ENCODE measurements at places on chromosomes 3 and 15. TPM values are rescaled to one million over a fixed set of nuclear protein-coding genes. Genes with fewer than 3 reads are reported as not detected.

GRCh38 chr3:108398510-108398909 is 102.2 kb downstream of the HHLA2 start:
- DNase-seq, result no peak

DNA sequence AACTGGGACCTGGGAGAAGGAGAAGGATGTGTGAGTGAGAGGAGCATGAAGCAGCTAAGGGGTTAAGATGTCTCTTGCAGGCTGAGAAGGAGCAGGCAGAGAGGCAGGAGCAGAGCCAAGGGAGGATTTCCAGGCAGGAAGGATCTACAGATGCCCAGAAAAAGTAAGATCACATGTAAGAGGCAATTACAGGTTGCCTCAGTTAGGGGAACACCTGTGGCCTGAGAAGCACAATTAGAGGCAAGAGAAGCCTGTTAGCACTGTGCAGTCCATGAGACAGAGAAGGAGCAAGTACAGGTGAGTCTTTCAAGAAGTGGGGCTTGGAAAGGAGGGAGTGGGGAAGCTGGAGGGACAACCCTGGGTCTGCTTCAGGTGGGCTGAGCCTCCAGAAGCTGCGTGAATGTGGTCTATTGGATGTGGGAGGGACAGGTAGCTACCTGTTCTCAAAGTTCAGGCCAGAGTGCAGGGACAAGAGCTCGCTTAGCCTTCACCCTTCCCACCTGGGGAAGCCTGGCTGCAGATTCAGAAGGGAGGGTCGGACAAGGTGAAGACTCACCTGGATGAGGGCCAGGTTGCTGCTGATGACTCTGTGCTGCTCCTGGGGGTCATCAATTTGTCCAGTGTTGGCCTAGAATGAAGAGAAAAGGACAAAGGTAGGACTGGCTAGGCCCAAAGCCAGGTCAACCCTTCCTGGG is 50.7 kb downstream of the SLC41A3 start:
- DNase-seq, result no peak

GRCh38 chr3:160804762-160805161 is 48.7 kb downstream of the PPM1L start:
- no peak for DNase-seq

DNA sequence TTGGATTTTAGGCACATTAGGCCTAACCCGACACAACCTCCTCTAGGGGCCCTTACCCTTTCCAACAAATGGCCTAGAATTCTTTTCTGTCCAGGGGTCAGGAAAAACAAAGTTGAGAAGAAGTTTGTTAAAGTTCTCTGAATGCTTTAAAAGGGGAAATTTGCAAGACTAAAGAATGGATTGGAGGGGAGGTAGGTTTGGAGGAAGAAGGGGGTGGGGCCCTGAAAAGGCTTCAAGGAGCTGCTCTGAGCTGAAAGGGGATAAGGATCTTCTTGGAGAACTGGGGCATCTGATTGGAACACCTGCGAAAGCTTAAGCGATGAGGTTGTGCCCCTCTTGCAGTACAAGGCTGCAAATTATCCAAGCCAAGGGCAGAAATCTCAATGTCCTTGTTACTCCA is 3.9 kb upstream of the SENP2 start:
- no peak for DNase-seq

The CCDC54 gene
- not detected for total RNA-seq

The SNX33 gene
- total RNA-seq, result 32.1 TPM

DNA sequence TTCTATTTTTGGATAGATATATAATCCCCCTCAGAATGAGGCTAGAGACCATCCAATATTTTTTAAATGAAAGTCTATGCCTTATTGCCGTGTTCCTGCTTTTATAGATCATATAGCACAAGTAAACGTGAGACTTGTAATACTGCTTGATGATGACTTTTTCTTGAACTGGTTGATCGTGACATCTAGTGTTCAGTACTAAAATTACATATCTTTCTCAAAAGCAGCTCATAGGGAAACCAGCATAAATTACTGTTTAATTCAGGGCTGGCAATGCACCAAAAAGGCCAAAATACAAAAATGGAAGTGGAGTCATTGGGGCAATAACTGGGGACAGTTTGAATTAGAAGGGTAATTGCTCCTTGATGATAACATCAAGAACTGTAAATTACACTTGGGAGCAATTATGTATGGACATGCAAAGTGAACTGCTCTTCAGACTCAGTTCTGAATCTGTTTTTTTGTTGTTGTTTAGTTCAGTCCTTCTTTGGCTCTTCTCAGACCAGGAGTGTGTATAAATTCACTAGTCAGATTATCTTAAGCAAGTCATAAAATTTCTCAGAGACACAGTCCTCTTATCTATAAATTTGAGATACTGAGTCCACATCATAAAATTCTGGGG is 325.3 kb downstream of the THSD4 start:
- no peak for DNase-seq

DNA sequence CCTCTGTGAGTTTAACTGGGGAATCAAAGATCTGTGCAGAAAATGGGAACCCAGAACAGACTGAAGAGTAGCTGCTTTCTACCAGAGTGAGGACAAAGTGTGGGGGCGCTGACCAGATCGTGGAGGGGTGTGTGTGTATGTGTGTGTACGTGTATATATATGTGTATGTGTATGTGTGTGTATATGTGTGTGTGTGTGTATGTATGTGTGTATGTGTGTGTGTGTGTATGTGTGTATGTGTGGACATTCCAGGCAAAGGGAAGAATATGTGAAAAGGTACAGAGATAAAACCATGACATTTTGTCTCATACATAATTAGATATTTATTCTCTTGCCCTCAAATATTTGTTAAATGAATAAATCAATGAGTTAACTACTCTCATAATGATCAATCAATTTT is 54.9 kb upstream of the DPPA4 start:
- DNase-seq, result no peak

- no peak for DNase-seq
Measured at GRCh38 chr15:63800241-63800640, 33.5 kb downstream of the HERC1 start.
